Stimulated activated CD8-positive, alpha-beta memory T cell treated with anti-CD3 and anti-CD28 coated beads, Interleukin-4, amount 100 ng/mL, for 48 hours (primary cell): ENCODE measurements at places on chromosomes 13 and 19.

- no peak for DNase-seq
Measured at GRCh38 chr13:99278200-99278599, 20.0 kb upstream of the GPR18 start.

- no peak for DNase-seq
Measured at GRCh38 chr13:74227476-74228158, 93.4 kb upstream of the KLF12 start.

- no peak for DNase-seq
Measured at GRCh38 chr19:49774969-49775368, 8.2 kb downstream of the AP2A1 start.

GRCh38 chr13:109971006-109971405 lies 184.6 kb upstream of the IRS2 start:
- no peak for DNase-seq

DNA sequence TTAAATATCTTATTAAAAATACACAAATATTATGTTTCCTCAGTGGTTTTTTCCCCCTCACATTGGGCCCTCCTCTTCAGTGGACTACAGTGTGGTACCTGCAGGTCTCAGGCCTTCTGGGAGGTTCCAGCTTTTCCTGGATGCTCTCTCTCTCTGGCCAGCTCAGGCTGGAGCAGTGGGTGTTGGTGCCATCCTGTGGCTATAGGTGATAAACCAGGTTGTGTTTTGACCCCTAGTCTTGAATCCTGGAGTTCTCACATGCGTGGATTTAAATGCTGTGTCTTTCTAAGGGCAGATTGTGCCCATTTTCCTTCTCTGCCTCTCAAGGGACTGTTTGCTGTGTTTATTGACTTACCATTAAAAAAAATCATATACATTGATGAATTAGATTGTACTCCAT lies 41.2 kb upstream of the ZNF527 start:
- no peak for DNase-seq

DNA sequence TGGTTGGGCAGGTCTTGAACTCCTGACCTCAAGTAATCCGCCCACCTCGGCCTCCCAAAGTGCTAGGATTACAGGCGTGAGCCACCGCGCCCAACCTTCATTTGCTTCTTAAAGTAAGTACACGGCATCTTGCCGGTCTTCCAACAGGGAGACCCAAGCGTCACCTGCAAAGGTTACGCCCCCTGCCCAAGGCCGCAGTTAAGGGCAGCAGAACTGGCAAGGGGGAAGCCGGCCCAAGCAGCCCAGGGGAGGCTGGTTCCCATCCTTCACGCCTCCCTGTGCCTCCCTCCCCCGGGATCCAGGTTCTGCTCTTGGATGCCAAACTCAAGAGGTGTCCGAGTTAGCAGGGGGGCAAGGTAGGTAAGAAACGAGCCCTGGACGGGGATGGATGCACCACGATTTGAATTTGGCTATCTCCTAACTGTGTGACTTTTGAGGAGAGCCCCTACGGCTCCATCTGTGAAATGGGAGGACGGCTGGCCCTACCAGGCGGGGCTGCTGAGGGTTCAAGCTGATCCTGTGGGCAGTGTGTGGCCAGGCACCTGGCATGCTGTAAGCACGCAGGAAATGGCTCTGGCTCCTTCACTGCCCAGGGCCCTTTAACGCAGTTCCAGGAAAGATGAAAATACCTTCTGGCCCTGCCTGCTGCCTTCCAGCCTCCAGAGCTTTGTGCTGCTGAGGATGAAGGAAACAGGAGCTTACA lies 9.0 kb downstream of the RFX1 start:
- DNase-seq = no peak

DNA sequence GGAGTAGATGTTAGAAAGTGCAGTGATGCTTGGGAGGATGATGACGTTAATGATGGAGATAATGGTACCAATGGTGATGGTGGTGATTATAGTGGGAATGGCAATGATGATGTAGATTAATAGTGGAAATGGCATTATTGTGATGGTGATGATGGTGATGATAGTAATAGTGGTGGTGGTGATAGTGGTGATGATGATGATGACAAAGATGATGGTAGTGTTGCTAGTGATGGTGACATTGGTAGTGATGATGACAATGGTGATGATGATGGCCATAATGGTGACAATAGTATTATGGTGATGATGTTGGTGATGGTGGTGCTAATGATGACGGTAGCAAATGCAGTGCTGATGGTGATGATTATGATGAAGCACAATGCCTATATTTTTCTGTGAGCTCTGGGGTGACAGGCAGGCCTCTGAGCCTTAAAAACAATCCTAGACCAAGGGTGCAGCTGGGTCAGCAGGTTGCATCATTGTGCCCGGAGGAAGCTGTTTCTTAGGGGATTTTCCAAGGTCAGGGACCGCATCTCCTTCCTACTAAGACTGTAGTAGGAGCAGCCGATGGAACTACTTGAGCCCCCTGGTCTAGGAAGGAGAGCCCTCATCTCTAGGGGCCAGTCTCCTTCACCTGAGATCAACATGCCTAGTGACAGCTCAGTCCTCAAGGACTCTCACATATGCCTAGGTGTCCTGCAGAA lies 7.8 kb downstream of the CEACAM18 start:
- peak; percentile 16 for DNase-seq
